ENCODE measurements at places on chromosomes 7 and 10.

- no peak for DNase-seq
Observed at GRCh38 chr7:117424090-117424829, 3.0 kb downstream of the ASZ1 start.

DNA sequence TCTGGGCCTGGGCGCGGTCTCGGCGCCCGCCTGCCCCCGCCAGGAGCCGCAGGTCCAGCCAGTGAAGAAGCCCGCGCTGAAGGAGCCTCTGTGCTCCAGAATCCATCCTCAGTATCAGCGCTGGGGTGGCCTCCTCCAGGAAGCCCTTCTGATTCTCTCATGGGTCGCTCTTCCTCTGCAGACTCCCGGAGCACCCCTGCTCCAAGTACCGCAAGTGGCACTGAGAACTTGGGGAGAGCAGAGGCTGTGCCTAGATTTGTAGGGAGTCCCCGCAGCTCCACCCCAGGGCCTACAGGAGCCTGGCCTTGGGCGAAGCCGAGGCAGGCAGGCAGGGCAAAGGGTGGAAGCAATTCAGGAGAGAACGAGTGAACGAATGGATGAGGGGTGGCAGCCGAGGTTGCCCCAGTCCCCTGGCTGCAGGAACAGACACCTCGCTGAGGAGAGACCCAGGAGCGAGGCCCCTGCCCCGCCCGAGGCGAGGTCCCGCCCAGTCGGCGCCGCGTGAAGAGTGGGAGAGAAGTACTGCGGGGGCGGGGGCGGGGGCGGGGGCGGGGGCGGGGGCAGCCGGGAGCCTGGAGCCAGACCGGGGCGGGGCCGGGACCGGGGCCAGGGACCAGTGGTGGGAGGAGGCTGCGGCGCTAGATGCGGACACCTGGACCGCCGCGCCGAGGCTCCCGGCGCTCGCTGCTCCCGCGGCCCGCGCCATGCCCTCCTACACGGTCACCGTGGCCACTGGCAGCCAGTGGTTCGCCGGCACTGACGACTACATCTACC lies at the start of gene ALOX5:
ALOX5 (plus strand) TSS at position 641 of the 774 bp plus-strand sequence; CDS start at position 705, 64 bp downstream.
- peak; percentile 38 for DNase-seq

DNA sequence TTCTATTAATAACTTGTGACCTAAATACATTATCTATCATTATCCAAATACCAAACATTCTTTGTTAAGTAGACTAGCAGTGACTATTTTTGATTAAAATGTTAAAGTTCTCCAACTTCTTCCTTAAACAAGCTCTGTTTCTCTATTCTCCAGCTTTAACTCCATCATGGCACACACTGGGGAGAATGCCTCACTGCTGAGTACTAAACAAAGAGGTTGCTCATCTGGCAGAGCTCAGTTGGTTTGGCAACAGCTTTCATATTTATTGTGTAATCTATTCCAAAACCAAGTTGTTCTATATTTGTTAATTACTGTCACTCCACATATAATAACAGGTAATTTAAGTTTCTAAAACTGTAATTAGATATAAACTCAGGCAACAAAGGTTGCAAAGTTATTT lies 89.6 kb downstream of the USP6NL start:
- DNase-seq = no peak

DNA sequence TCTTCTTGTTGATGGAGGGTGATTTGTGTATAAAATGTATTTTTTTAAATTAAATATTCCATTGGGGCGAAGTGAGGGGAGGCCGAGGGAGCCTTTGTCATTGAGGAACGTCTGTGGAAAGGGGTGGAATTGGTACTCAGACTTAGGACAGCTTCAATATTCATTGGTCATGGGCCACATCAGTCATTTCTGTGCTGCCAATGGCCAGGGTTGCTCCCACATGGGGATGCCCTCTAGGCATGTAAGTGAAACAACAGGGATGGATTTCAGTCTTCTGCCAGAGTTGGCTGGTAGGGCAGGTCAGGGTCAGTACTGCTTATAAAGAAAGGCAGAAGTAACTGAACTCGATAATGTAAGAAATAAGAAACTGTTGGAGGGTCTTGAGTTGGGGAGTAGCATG lies 47.2 kb downstream of the NEURL1 start:
- DNase-seq = no peak

GRCh38 chr7:45193828-45194227 lies 36.2 kb downstream of the RAMP3 start:
- DNase-seq = no peak

DNA sequence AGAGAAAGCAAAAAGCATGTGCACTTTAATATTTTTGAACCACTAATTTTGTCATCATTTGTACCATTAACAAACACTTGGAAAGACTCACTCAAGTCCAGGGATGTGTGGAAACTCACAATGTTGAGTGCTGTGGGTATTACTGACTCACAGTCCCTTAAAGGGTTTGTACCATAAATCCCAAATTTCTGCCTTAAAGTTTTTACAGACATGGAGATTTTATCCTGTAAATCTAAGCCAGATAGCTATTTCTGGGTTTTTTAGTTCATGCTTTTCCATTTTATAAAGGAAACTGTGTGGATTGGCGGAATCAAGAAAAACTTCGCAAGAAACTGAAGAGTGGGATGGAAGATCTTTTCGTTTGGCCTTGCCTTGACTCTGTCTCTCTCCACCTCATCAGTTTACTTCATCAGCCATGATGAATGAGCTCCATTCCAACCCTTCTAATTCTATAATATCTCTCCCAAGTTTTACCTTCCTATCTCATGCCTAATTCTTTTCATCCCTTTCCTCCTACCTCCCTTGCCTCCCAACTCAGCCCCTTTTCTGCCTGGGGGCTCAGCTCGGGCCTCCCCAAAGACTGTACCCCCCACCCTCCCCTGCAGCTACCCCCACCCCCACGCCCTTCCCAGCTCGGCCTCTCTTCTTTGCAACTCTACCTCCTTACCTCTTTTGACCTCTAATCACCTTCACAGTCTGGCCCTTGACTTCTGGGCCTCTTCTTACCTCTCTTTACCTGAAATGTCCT lies 218.5 kb upstream of the MKLN1 start:
- DNase-seq = no peak

GRCh38 chr7:68760556-68760955 lies 837.7 kb upstream of the AUTS2 start:
- DNase-seq = no peak

- no peak for DNase-seq
Observed at GRCh38 chr10:3774018-3774813, 10.8 kb downstream of the KLF6 start.

DNA sequence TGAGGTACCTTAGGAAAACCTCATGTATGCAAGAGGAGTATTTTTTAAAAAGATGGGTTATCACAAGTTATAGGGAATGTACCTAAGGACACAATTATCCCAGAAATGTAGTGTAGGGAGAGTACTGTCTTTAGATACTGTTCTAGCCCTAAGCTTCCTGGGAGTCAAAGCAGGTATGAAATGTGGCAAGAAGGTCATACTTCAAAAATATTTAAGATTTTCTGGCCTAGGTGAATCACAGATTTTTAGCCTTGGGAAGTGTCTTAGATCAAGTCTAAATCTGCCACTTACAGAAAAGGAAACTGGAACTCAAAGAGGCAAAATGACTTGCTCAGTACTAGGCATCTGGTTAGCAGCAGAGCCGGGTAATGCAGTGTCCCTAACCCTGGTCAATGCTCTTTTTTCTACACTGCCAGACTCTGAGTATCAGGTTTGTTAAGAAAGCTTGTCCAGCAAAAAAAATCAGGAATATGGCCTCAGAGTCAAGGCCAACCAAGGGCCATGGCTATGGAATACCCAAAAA lies 13.9 kb downstream of the PIK3AP1 start:
- DNase-seq = no peak

GRCh38 chr10:63145782-63146181 lies 12.7 kb downstream of the NRBF2 start:
- no peak for DNase-seq

DNA sequence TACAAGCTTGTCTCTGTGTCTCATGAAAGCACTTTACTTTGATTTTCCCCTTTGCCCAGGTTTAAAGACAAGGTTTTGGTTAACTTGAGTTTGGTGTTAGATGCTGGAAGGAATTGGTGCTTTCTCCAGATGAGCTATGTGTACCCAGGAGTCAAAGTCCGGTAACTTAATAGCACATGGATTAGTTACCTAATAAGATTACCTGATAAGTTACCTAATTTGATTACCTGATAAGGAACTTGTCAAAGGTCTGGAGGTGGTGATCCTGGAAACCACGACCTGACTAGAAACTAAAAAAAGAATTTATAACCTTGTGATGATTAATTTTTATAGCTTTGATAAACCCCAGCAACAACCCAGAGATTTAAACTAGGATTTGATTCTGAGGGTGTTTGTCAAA lies 269.9 kb upstream of the CACNA2D1 start:
- no peak for DNase-seq

DNA sequence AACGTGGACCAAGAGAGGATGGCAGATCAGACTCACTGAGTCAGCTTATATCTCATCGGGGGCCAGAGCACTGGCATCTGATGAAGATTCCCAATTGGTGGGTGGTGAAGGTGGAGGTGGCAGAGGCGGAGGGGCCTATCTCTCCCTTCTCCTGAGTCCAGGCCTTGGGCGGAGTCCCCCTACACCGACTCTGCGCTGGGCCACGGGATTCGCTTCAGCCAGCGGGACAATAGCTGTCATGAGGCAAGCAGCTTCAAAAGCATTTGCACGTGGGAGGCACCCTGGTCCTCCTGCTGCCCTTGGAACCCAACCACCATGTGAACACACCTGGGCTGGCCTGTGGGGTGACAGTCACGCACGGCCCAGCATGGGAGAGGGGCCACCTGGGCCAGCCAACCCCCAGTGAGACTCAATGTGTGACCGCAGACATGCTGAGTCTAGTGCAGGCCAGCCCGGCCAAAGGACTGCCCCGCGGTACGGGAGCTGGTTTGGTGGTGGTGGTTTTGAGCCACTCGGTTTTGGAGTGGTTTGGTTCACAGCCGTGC lies 466.8 kb upstream of the FOXK1 start:
- DNase-seq = no peak

DNA sequence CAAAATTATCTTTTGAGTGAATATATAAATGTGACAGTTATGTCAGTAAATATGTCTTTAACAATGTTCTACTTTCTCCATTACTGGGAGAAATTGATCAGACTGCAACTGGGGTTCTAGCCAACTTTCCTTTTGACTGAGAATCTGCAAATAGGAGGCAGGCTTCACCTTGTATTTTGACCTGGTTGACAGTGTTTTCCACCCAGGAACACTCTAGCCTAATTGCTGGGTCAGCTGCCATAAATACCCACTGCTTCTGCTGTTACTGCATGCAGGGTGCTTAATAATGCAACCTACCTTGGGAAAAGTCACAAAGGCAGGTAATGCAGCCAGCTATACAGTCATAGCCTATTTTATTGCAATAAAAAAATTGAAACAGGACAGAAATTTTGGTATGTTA lies 319.0 kb downstream of the DGKB start:
- no peak for DNase-seq

DNA sequence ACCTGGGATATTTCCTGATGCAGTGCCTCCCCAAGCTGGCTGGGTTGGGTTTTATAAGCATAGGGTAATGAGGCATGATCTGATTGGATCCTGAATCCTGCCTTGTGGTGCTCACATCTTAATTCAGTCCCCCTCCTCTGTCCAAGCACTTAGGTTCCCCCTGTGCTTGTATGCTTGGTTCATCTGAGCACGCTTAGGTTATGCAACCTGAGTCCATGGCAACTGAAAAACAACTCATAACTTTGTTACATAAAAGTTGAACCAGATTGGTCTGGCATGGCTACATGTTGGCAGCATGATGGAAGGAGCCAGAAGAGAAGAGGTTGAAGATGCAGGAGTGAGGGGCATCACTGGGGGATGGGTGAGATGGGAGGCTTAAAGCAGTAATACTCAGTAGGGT lies 57.3 kb upstream of the OSBPL3 start:
- DNase-seq = peak; percentile 16

- peak; percentile 95 for DNase-seq
Observed at GRCh38 chr10:30027057-30028005, 32.1 kb downstream of the JCAD start.

DNA sequence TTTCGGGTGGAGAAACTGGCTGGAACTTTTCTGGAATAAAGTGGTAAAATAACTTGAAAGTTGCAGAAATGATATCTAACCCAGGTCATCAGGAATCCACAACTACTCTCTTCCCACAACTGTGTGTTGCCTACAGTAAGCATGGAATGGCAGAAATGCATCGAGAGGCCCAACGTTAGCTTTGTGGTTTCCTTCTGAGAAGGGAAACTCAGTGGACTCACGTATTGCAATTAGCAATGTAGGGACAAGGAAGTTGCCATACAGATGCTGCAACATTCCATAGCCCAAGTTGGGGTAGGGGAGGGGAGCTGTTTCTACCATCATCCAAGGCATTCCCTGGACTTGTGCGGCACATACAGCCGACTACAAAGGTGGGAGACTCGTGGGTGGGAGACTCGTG lies 1.9 kb downstream of the PON1 start:
- no peak for DNase-seq

- no peak for DNase-seq
Observed at GRCh38 chr7:131244259-131244852, 83.3 kb upstream of the MKLN1 start.

DNA sequence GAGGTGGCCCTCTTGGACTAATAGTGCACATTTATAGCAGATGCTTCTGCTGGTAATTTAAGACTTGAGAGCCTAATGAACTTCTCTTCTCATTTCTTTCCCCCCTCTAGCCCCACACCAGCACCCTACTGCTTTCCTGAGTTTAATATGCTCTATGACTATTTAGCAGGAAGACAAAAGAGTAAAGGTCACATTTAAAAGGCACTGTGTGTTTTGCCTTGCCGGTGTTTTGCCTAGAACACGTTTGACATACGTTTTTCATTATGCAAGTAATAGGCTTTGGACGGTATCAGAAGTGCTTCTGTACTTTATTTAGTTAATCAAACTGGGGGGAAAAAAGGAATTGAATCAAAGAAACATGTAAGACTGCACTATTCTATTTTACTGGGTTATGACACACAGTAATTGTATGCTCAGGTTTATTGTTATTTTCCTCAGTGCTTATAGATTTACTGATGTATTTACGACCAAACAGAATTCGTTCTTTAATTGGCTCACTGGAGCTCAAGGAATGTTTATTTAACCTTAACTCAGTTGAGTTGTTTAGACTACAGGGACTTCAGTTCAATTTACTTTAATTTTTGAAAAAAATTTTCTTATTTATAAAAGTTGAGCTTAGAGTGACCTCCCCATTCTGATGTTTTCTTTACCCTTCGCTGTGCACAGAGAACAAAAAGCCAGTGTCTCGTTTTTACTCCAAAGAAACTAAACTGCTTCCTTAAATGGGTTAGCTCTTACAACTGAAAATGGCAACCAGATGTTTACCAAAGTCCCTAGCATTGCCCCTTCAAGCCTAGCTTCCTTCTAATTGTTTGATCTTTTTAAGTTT lies 35.4 kb downstream of the CPED1 start:
- DNase-seq = no peak

DNA sequence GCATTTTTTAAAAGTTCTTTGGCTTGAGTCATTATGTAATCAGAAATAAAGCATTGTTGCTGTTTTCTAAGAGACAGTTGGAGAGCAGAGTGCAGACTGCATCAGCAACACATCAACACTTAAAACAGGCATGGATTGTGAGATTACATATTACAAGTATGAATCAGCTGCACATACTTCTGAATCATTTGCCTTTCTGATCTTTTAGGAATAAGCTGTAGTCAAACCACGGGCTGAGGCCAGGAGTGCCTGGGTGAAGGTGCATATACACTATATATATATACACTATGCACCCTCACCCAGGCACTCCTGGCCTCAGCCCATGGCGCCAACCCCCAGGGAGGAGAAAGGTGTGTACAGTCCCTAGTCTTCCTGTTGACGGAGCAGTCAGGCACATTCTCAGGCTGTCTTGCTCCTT lies 52.4 kb upstream of the DLX6 start:
- no peak for DNase-seq

Data from CD4-positive, alpha-beta memory T cell (primary cell).